Stomach (tissue), 19 donors: ENCODE measurements at places on chromosomes 7 and 10. TPM values are rescaled to one million over a fixed set of nuclear protein-coding genes. Genes with fewer than 3 reads are reported as not detected.
A peak's percentile ranks its signal among the peaks of the same experiment; 100 is the strongest.

CCDC136 gene
- 4.6 TPM for total RNA-seq

MLXIPL gene
- total RNA-seq, result 21.7 TPM

AGBL3 gene
- total RNA-seq, result 8.4 TPM

SNX10 gene
- not detected for total RNA-seq

PNLIP gene
- not detected for total RNA-seq

FXYD4 gene
- total RNA-seq, result not detected

HMX2 gene
- not detected for total RNA-seq

HTR7 gene
- not detected for total RNA-seq

WEE2 gene
- not detected for total RNA-seq

- H3K4me1 ChIP-seq, result peaks cover 61% of the 10 kb centered on the region
- H3K27me3 ChIP-seq, result no peaks in the 10 kb centered on the region
- DNase-seq, result peak; percentile 78
- peak overlapping the region; percentile 78 for H3K4me3 ChIP-seq
- H3K36me3 ChIP-seq, result no peaks in the 10 kb centered on the region
- H3K27ac ChIP-seq, result peak overlapping the region; percentile 88
Measured at GRCh38 chr10:92239600-92240288, 51.1 kb downstream of the CPEB3 start.

- H3K27me3 ChIP-seq, result no peaks in the 10 kb centered on the region
- DNase-seq, result no peak
- no peaks in the 10 kb centered on the region for H3K4me1 ChIP-seq
- H3K27ac ChIP-seq, result no peak overlapping the region
- H3K36me3 ChIP-seq, result no peaks in the 10 kb centered on the region
Measured at GRCh38 chr7:56157238-56157790, 41.1 kb upstream of the NUPR2 start.

DNA sequence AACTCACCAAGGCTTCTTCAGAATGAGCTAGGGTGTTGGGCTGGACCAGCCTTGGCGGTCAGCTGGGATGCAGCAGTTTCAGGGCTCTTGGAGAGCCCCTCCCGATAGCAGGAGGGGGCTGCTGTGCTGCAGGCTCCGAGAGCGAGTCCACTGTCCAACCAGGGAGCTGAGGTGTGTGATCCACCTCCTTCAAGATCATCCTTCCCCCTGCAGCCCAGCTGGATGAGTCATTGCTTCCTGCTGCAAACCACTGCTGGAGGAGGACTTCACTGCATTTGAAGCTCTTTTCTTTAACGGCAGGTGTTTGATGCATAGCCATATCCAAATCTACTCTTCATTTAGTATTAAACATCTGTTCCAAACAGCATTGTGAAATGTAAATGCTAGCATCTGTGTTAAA is 54.2 kb upstream of the EBF3 start:
- H3K36me3 ChIP-seq, result no peaks in the 10 kb centered on the region
- no peak for DNase-seq
- no peaks in the 10 kb centered on the region for H3K4me1 ChIP-seq

- no peaks in the 10 kb centered on the region for H3K27me3 ChIP-seq
- H3K4me1 ChIP-seq, result no peaks in the 10 kb centered on the region
- DNase-seq, result no peak
- no peaks in the 10 kb centered on the region for H3K36me3 ChIP-seq
Measured at GRCh38 chr7:117673839-117674238, 194.0 kb downstream of the CFTR start.

- peaks cover 30% of the 10 kb centered on the region for H3K27me3 ChIP-seq
- peaks cover 21% of the 10 kb centered on the region for H3K4me1 ChIP-seq
- no peak overlapping the region for H3K4me3 ChIP-seq
- peak; percentile 65 for DNase-seq
Measured at GRCh38 chr7:150903606-150904005, 51.3 kb downstream of the AOC1 start.

DNA sequence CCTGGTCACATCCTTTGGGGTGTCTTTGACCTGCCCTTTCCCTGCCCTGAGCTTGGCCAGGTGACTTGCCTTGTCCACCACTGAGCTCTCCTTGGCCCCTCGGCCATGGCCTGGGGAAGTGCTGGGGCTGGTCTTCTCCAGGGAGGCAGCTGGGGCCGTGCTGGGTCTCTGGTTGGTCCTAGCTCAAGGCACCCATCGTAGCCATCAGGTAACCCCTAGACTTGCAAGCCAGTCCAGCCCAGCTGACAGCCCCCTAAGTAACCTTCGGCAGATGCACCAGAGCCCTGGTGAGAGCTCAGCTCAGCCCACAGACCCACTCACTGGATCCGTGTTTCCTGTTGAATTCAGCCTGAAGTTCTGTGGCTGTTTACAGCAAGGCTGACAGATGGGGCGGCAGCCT is 176.2 kb upstream of the SHH start:
- no peak overlapping the region for H3K27ac ChIP-seq
- H3K4me3 ChIP-seq, result no peak overlapping the region
- no peaks in the 10 kb centered on the region for H3K4me1 ChIP-seq
- H3K27me3 ChIP-seq, result no peaks in the 10 kb centered on the region
- H3K36me3 ChIP-seq, result no peaks in the 10 kb centered on the region
- DNase-seq, result no peak

DNA sequence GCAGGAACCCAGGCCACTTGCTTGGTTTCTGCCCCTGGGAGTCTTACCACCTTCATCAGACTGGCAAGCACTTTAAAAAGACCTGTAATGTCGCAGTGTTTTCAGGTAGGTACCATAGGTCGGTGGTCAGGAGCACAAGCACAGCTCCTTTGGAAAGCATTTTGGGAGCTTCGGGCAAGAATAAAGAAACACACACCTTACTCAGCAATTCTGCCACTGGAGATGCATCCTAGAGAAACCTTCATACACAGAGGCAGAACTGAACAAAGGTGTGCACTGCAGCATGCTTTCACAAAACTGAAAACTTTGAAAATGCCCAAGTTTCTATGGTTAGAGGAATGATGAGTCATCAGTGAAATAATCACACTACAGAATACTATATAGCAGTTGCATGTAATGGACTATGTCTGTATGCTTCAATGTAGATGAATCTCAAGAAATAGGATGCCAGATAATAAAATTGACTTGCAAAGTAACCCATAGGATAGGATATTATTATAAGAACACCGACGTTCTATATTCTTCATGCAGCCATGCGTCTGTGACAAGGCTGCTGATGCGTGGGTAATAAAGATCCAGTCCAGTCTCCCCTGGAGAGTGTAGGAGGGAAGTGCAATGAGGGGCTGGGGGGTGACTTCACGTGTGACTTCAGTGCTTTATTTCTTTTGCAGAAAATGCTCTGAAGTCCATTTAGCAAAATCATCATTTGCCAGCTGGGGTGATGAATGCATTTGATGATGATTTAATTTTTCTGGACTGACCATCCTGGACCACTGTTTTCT is 309.5 kb downstream of the WDR37 start:
- no peaks in the 10 kb centered on the region for H3K27me3 ChIP-seq
- no peak for DNase-seq
- H3K4me3 ChIP-seq, result no peak overlapping the region
- H3K27ac ChIP-seq, result no peak overlapping the region
- H3K4me1 ChIP-seq, result no peaks in the 10 kb centered on the region

GRCh38 chr10:15344876-15345285 is 26.2 kb downstream of the FAM171A1 start:
- H3K36me3 ChIP-seq, result no peaks in the 10 kb centered on the region
- no peaks in the 10 kb centered on the region for H3K27me3 ChIP-seq
- peaks cover 28% of the 10 kb centered on the region for H3K4me1 ChIP-seq
- no peak for DNase-seq

- H3K4me1 ChIP-seq, result peaks cover 23% of the 10 kb centered on the region
- H3K27me3 ChIP-seq, result no peaks in the 10 kb centered on the region
- no peak overlapping the region for H3K4me3 ChIP-seq
- no peak for DNase-seq
- H3K36me3 ChIP-seq, result no peaks in the 10 kb centered on the region
- H3K27ac ChIP-seq, result no peak overlapping the region
Measured at GRCh38 chr7:167090-167855, 25.1 kb upstream of the FAM20C start.

GRCh38 chr10:110034596-110034995 is 26.8 kb downstream of the ADD3 start:
- no peaks in the 10 kb centered on the region for H3K27me3 ChIP-seq
- no peak overlapping the region for H3K4me3 ChIP-seq
- H3K27ac ChIP-seq, result no peak overlapping the region
- H3K36me3 ChIP-seq, result no peaks in the 10 kb centered on the region
- peaks cover 59% of the 10 kb centered on the region for H3K4me1 ChIP-seq

- no peaks in the 10 kb centered on the region for H3K4me1 ChIP-seq
- H3K4me3 ChIP-seq, result no peak overlapping the region
- no peaks in the 10 kb centered on the region for H3K27me3 ChIP-seq
- no peak overlapping the region for H3K27ac ChIP-seq
- no peaks in the 10 kb centered on the region for H3K36me3 ChIP-seq
Measured at GRCh38 chr10:110773693-110774068, 98.0 kb upstream of the PDCD4 start.

DNA sequence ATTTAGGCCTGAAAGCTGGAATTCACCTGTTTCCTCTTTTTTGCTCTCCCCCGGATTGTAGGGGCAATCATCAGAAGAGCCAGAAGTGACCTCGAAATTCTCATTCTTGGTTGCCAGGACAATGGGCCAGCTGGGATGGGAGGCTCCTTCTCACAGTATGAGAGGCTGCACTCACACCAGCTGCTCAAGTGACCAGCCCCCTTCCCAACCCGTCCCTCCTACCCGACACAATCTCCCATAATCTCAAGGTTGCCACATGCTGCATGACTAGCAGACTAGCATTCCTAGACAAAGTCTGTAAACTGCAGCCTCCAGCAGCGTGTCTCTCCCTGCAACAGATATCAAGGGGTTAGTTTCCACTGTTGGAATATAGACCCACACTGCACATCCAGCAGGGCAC is 110.3 kb downstream of the C1GALT1 start:
- H3K4me3 ChIP-seq, result no peak overlapping the region
- no peak for DNase-seq

DNA sequence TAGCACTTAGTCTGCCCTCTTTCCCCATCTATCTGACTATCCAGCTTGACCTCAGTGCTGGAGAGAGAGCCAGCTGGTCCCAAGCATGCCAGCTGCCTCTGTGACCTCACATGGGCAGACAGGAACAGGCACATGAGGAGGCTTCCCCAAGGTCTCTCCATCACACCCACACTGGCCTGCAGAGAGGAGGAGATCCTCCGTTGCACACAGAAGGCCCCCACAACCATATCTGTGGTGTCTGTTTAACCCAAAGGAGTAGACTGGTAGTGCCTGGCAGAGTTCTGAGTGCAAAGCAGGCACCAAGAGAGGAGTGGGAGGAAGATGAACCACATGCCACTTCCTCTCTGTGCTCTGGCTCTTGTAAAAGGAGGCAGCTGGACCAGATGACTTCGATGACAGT is 4.8 kb upstream of the ANK3 start:
- no peak overlapping the region for H3K4me3 ChIP-seq
- no peaks in the 10 kb centered on the region for H3K4me1 ChIP-seq
- H3K36me3 ChIP-seq, result no peaks in the 10 kb centered on the region
- H3K27ac ChIP-seq, result no peak overlapping the region

DNA sequence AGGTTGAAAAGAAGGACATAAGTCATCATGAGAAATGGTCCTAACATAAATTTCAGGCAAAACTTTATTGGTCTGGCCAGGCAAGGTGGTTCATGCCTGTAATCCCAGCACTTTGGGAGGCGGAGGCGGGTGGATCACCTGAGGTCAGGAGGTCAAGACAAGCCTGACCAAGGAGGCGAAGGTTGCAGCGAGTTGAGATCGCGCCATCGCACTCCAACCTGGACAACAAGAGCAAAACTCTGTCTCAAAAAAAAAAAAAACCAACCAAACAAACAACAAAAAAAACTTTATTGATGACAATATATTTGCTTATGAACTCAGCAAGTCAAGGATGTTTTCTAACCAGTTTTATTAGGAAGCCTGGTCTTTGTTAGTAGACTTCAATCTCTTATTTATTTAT is 54.6 kb upstream of the ARHGAP21 start:
- no peak overlapping the region for H3K4me3 ChIP-seq
- H3K27ac ChIP-seq, result no peak overlapping the region
- no peaks in the 10 kb centered on the region for H3K27me3 ChIP-seq
- no peak for DNase-seq

- DNase-seq, result peak; percentile 32
- H3K27ac ChIP-seq, result no peak overlapping the region
- H3K36me3 ChIP-seq, result no peaks in the 10 kb centered on the region
- no peaks in the 10 kb centered on the region for H3K27me3 ChIP-seq
- peaks cover 16% of the 10 kb centered on the region for H3K4me1 ChIP-seq
- no peak overlapping the region for H3K4me3 ChIP-seq
Measured at GRCh38 chr7:100044718-100045117, 4.9 kb upstream of the ZSCAN21 start.

DNA sequence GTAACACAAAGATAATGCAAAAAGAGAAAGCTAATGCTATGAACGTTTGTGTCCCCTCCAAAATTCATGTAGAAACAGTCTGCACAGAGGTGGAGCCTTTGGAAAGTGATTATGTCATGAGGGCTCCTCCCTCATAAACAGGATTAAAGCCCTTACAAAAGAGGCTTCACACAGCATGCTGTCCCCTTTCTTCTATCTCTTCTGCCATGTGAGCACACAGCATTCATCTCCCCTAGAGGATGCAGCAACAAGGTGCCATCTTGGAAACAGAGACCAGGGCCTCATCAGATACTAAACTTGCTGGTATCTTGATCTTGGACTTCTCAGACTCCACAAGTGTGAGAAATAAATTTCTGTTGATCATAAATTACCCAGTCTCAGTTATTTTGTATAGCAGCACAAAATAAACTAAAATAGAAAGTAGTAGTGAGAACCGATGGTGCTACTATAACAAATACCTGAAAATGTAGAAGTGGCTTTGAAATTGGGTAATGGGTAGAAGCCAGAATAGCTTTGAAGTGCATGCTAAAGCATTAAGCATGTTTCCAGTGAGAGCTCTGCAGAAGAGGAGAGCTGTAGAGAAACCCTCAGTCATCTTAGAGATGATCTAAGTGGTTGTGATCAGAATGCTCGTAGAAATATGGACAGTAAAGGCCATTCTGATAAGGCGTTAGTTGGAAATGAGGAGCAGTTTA is 108.7 kb downstream of the DNAJC1 start:
- H3K4me3 ChIP-seq, result no peak overlapping the region
- H3K27ac ChIP-seq, result no peak overlapping the region
- H3K27me3 ChIP-seq, result no peaks in the 10 kb centered on the region
- no peaks in the 10 kb centered on the region for H3K4me1 ChIP-seq
- no peaks in the 10 kb centered on the region for H3K36me3 ChIP-seq

DNA sequence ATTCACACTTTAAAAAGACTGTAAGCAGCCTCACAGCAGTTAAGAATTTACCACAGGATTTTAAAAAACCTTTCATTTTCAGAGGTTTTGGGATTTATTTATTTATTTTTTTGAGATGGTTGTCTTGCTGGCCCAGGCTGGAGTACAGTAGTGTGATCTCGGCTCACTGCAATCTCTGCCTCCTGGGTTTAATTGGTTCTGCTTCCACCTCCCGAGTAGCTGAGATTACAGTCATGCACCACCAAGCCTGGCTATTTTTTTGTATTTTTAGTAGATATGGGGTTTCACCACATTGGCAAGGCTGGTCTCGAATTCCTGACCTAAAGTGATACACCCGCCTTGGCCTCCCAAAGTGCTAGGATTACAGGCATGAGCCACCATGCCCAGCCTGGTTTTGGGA is 19.1 kb downstream of the MINDY4 start:
- H3K27ac ChIP-seq, result no peak overlapping the region
- H3K27me3 ChIP-seq, result no peaks in the 10 kb centered on the region
- peaks cover 4% of the 10 kb centered on the region for H3K36me3 ChIP-seq
- no peak overlapping the region for H3K4me3 ChIP-seq
